Amniotic epithelial cell (primary cell): ENCODE measurements at places on chromosomes 1 and 21.
A peak's percentile ranks its signal among the peaks of the same experiment; 100 is the strongest.

DNA sequence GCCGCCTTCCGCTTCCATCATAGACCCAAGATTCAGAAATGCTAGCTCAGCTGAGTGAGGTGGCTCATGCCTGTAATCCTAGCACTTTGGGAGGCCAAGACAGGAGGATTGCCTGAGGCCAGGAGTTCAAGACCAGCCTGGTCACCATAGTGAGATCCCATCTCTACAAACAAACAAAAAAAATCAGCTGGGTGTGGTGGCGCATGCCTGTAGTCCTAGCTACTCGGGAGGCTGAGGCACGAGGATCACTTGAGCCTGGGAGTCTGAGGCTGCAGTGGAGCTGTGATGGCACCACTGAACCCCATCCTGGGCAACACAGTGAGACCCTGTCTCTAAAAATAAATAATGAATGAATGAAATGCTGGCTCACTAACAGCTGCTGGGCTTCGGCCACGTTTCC, 39.7 kb downstream of the TOMM20 start:
- DNase-seq, result no peak

DNA sequence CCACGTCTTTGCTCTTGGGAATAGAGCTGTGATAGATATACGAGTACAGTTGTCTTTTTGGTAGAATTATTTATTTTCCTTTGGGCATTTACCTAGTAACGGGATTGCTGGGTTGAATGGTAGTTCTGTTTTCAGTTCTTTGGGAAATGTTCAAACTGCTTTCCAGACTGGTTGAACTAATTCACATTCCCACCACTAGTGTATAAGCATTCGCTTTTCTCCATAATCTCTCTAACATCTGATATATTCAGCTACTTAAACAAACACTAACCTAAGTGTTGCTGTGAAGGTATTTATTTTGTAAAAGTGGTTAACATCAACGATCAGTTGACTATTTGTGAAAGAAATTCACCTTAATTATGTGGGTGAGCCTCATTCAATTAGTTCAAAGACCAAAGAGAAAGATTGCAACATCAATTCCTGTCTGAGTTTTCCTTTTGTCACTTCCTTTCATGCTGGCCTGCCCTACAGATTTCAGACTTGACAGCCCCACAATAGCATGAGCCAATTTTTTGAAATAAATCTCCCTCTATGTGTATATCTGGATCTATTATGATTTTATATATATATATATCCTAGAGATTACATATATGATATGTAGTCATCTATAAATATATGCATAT, 26.7 kb upstream of the DUSP10 start:
- DNase-seq, result no peak

- no peak for DNase-seq
These were observed 6.8 kb downstream of the ARV1 start for GRCh38 chr1:230985711-230986110.

DNA sequence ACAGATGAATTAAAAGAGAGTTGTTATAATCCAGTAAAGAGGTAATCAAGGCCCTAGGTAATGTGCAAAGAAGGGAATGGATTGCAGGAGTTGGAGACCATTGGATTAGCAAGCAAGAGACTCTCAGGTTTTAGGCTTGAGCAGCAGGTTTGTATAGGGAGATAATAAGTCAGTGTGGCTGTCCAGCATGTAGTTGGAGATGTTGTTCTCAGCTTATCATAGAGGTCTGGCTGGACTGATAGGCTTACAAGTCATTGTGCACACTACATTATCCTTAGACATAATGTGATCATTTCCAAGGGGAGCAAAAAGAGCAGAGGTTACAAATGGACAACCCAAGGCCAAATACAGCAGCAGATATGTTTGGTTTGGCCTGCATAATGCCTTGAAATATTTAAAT, 45.9 kb upstream of the SAMD13 start:
- DNase-seq, result no peak

DNA sequence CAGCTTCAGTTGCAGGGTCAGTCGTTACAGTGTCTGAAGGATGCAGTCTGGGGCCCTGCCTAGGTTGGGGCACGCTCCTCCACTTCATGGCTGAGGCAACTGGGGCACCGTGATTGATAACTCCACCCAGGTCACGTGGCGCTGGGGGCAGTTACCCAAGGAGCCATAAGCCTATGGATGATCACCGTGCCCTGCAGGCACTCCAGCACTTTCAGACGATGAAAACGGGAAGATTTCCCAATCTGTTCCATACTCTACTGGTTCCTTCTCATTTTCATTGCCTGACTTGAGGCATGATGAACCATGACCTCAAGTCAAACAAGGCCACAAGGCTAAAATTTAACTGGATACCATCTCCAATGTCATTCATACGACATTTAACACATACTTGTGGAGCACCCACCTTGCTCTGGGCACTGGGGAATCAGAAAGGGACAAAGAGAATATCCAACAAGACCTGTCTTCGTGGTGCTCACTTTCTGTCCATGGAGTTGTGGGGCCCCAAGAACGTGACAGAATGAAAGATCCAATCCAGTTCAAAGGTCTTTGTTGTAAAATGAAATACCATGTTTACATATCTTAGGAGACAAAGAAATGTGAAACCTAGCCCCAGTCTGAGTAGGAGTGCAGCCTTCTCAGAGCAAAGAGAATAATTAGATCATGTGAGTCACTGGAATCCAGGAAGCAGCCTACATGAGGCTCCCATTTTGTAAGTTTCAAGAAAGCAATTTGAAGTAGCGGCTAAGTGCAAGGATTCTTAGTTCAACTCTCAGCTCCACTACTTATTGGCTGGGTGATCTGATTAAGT, 39.4 kb upstream of the SPOCD1 start:
- DNase-seq, result peak; percentile 80

DNA sequence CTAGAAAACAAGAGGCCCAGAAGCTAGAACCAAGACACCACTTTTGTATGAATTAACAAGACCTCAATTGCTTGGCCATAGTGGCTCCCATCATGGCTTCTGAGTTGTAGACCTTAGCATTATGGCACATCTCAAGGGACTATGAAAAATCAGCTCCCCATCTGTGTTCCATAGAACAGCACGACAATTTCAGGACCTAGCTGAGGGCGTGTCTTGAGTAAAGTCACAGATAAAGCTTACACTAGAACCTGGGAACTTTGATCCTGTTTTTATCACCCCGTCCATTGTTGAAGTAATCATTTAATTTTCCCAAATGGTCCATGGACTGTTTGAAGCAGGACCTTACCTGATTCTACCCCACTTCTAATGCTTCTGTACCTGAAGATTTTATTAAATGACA, 44.8 kb downstream of the RUNX1 start:
- DNase-seq, result no peak

GRCh38 chr21:44539046-44539445, 949 bp downstream of the KRTAP10-1 start:
- no peak for DNase-seq

DNA sequence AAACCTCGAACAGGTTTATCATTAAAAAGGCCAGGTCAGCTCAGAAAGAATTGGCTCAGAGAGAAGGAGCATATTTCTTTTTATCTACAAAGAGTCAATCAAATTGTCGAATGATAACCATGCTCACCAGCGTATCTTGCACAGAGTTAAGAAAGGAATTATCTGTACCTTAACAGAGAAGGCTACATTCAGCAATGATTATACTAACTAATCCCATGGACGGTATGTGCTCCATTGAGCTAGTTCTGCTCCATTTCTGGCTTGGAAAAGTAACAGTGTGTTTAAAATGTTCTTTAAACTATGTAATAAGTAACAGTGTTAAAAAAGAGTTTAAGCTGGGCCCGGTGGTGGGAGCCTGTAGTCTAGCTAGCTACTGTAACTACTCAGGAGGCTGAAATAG, 4.2 kb downstream of the UBR4 start:
- no peak for DNase-seq

DNA sequence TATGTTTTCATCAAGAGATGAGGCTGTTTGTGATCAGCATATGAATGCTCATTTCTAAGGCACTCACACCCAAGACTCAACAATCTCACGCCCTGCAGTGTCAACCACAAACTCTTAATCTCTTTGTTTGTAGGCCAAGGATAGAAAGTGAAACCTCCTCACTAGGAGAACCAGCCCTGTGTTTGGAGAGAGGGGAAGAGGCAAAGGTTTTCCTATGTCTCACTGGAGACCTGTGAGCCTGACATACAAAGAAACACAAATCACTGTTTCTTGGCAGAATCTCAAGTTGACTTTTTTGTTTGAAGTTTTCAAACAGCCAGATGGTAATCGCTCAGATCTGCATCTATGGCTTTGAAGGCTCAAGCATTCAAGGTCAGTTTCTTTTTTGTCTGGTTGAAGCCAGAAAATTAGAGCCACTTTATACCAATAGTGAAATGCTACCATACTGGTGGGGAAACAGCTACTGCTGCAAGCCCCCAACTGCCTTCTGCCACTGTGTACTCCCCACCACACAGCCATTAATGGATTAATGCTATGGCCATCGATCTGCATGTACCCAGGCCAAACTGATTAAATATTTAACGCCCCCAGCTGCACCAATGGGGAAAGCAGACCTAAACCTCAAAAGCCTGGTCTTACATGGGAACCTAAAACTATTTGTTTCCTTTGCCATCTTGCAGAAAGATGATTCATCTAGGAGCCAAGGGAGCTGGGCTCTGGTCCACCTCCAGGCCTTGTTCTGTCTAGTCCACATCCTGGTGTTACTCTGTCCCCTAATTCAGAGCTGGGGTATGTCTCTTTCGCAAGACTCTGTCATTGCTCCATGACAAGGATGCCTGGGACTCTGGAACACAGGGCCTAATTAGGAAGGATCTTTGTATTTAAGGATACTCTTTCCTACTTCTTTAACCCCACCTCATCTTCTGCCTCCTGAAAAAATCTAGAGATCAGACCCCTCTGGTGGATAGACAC, 16.3 kb downstream of the PDZK1 start:
- DNase-seq, result peak; percentile 64

DNA sequence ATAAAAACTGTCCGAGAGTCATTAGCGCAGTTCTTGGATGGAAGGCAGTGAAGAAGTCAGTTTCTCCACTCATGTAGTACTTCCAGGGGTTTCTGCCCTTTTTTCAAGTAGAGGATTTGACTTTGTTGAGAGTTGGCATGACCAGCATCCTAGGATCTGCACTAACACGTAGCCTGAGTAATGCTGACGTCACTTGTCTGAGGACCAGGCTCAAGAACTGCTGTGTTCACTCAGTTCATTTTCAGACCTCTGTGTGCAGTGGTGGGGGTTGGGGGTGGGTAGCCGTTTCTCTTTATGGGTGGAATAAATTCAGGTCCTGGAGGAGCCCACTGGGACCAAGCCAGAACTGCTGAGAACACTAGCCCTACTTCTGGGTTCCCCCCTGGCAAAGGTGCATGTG, 53.3 kb downstream of the MRPS6 start:
- peak; percentile 74 for DNase-seq

GRCh38 chr1:210754878-210755665, 378.9 kb downstream of the KCNH1 start:
- peak; percentile 17 for DNase-seq

- DNase-seq, result peak; percentile 53
These were observed 10.1 kb upstream of the DDAH1 start for GRCh38 chr1:85475055-85475454.

- no peak for DNase-seq
These were observed 35.2 kb downstream of the CCN1 start for GRCh38 chr1:85615586-85616363.

DNA sequence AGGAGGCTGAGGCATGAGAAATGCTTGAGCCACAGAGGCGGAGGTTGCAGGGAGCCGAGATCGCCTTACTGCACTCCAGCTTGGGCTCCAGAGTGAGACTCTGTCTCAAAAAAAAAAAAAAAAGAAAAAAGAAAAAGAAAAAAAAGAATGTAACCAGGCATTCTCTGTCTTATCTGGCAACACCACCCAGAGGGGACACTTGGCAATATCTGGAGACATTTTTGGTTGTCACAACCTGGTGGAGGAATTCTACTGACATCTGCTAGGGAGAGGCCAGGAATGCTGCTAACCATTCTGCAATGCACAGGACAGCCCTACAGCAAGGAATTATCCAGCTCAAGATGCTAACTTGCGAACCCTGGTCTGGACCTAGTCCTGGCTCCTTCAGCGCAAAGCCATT, 2.3 kb upstream of the CNR2 start:
- no peak for DNase-seq

- DNase-seq, result no peak
These were observed 35.8 kb upstream of the HMGB4 start for GRCh38 chr1:33828059-33828458.

- DNase-seq, result no peak
These were observed 32.3 kb downstream of the LAMB3 start for GRCh38 chr1:209619696-209620486.

DNA sequence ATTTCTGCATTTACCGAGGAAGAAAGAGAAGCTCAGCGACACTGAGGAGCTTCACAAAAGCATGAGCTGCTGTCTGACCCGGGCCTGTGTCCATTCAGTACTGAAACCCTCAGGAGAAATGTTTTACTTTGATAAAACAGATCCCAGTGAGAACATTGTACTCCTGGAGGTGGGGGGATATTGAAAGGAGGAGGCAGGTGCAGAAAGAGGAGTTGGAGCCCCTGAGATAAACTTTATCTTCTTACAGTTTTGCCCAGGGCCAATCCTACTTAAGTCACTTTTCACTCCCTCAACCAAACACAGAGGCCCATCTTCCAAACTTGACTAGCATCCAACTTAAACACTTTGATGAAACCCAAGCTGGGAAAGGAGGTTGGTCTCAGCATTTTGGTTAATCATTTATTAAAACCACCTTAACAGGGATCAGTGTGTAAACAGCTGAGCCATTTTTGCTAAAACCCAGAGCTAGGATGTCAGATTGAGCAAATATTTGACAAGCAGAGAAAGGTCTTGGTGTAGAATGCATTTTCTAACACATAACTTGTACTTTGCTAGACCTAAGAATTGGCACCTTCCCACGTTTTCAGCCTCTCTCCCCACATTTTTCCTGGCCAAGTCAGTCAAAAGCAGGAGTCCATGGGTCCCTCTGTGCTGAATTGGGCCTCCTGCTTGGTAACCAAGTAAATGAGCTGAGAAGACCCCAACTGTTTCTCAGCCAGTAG, 32.5 kb upstream of the SARS1 start:
- no peak for DNase-seq

GRCh38 chr1:9294405-9294773, 1.7 kb downstream of the SPSB1 start:
- DNase-seq, result peak; percentile 66

DNA sequence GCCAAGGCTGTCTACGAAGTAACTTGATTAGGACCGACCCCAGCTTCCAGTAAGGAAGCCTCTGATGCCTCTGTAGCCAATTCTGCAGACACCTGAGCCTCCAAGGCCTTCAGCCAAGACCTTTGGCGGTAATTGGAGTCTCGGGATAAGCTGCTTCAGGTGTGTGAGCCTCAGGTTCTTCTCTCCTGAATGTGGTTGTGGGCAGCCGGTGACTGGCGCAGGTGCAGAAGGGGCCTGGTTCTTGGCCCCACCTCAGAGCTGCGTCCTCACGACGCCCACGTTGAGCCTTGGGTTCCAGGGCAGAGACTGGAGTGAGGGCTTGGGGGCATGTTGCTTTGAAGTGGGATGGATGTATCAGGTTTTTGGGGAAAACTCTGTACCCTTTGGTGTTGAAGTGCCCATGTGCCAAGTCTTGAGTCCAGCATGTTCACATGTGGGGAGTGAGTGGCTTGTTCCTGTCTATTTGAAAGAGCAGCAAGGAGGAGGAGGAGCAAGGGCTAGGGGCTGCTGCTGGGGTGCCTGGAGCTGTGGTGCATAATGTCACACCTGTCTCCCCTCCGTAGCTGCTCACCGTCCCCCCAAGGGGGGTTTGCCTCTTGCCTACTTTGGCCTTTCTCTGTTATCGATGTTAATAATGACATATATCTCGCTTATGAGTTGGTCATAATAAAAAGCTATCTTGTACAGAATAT, 1.4 kb downstream of the PSEN2 start:
- DNase-seq, result no peak

- no peak for DNase-seq
These were observed 84.0 kb downstream of the CD247 start for GRCh38 chr1:167434306-167434705.

- DNase-seq, result no peak
These were observed 246.4 kb downstream of the PBX1 start for GRCh38 chr1:164805399-164805798.
